ENCODE measurements at places on chromosomes 6 and 20. TPM values are rescaled to one million over a fixed set of nuclear protein-coding genes. Genes with fewer than 3 reads are reported as not detected.

The OPN5 gene
- total RNA-seq: not detected

The GTSF1L gene
- not detected for total RNA-seq

The MAS1 gene
- total RNA-seq: not detected

The PGC gene
- not detected for total RNA-seq

The PLA2G7 gene
- total RNA-seq: not detected

DNA sequence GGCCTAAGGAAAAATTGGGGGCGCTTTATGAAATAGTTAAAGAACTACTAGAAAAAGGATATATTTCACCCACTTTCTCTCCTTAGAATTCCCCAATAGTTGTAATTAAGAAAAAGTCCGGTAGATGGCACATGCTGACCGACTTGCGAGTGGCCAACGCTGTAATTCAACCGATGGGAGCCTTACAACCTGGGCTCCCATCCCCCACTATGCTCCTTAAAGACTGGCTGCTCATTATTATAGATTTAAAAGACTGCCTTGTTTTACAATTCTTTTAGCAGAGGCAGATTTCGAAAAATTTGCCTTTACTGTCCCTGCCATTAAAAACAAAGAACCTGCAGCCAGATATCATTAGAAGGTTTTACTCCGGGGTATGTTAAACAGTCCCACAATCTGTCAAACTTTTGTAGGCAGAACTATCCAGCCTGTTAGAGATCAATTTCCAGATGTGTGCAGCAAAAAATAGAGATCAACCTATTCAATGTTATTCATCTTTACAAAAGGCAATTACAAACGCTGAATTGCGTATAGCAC lies 58.5 kb upstream of the PRSS16 start:
- H3K4me1 ChIP-seq: peaks cover 14% of the 10 kb centered on the region
- H3K4me3 ChIP-seq: peak overlapping the region; percentile 76
- no peaks in the 10 kb centered on the region for H3K36me3 ChIP-seq
- peaks cover under 1% of the 10 kb centered on the region for H3K27me3 ChIP-seq
- peak overlapping the region; percentile 88 for H3K27ac ChIP-seq
- DNase-seq: no peak

DNA sequence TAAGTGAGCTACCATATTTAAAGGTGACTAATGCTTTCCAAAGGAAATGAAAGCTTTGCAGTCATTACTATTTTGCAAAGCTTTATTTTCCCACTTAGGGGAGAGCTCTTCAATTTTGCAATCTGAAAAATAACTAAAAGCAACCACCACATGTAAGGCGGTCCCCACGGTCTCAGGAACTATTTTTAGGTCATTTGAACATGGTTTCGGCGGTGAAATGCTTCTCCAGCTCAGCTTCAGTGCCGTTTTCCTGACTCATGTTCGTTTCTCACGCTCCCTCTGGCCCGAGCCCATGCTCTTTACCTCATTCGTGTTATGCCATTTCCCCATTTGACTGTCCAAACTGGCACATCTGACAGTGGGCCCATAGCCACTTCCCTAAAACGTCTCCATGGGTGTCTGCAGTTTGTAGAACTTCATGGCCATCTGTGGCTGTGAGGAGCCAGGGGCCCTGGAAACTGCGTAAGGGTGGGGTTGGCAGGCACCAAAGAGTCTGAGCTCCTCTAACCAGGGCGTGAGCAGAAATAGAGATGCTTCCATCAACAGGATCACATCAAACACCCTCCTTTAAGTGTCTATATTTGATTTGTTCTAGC lies 46.5 kb downstream of the ADTRP start:
- no peak overlapping the region for H3K4me3 ChIP-seq
- DNase-seq: peak; percentile 15
- no peaks in the 10 kb centered on the region for H3K4me1 ChIP-seq
- H3K27me3 ChIP-seq: no peaks in the 10 kb centered on the region

DNA sequence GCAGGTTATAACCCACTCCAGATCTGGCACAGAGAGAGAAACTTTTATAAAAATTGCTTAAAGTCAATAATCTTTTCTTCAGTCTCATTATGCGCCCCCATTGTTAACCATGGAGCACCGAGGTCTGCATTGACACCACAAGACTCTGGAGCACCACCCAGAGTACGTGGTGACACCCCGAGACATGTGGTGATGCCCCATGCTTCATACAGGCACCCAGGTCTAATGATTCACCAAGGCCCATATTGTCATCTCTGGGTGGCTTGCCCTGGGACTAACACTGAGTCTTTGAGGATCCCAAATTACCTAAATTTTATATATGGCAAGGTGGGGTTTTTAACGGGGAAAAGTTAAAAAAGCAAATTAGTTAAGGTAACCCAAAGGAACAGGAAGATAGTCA lies 31.1 kb downstream of the CD109 start:
- peaks cover 27% of the 10 kb centered on the region for H3K36me3 ChIP-seq
- H3K4me1 ChIP-seq: no peaks in the 10 kb centered on the region
- H3K27ac ChIP-seq: no peak overlapping the region
- no peak for DNase-seq
- H3K27me3 ChIP-seq: no peaks in the 10 kb centered on the region

DNA sequence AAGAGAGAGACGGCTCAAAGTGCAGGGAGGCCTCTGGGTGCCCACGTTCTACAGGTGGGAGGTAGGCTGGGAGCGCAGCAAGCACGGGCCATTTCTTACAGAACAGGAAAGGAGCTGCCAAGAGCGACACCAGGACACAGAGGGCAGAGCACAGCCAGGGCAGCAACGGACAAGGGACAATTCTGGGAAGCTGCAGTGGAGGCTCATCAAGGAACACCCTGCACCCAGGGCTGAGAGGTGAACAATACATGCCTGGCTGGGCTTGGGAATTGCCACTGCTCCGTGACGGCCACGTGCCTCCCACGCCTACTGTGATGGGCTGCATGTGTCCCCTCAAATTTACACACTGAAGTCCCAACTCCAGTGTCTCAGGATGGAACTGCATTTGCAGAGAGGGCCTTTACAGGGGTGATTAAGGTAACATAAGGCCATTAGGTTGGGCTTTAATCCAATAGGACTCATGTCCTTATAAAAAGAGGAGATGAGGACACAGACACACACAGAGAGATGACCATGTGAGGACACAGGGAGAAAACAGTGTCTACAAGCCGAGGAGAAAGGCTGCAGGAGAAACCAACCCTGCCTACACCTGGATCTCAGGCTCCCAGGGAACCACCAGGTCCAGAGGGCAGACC lies 13.6 kb downstream of the SERPINB6 start:
- H3K4me3 ChIP-seq: no peak overlapping the region
- H3K27me3 ChIP-seq: no peaks in the 10 kb centered on the region
- peak overlapping the region; percentile 57 for H3K27ac ChIP-seq
- no peak for DNase-seq

DNA sequence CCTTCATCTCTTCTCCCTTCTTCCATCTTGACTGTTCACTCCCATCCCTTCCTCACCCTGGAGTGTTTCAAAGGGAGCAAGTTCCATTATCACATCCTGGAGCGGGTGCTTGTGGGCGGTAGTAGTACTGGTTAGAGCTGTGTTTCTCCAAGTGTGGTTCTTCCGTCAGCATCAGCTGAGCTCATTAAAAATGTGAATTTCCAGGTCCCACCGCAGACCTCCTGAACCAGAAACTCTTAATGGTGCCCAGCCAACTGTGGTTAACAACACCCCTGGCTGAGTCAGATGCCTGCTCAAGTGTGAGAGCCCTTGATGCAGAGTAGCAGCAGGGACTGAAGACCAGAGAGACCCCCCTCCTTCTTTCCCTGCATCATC lies 24.4 kb downstream of the ANGPT4 start:
- H3K4me3 ChIP-seq: no peak overlapping the region
- no peaks in the 10 kb centered on the region for H3K36me3 ChIP-seq
- no peak overlapping the region for H3K27ac ChIP-seq
- DNase-seq: no peak
- H3K4me1 ChIP-seq: peaks cover 16% of the 10 kb centered on the region

DNA sequence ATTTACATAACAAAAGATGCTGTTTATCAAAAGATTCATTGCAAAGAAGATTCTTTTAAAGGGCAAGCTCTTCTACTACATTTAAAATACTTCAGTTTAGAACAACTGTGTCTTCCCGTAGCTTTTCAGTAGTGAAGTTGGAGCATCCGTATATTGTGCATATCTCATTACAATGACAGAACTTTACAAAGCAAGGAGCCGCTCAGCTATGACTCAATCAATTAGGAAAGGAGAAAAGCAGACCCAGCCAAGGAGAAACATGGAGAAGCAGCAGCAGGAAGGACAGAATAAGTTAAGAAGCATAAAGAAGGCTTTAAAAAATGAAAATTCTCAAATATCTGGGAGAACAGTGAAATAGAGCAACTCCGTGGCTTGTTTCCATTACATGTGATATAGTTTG lies 132.6 kb upstream of the SMLR1 start:
- no peak overlapping the region for H3K4me3 ChIP-seq
- no peak overlapping the region for H3K27ac ChIP-seq
- H3K4me1 ChIP-seq: peaks cover 4% of the 10 kb centered on the region
- no peaks in the 10 kb centered on the region for H3K36me3 ChIP-seq

DNA sequence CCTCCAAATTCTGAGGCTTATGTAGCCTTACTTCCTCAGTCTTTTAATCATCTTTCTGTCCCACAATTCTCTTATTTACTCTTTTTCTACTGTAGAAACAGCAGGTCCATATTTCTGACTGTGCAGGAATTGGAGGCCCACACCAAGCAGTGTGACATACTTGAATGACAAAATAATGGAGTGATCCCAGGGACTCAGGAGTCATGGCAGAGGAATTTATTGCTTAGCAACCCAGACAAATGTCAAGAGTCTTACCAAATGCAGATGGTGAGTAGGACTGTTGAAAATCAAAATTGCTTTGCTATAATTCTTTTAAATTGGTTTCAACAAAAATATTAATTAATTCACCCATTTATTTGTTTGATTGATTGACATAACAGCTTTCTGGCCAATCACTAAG lies 59.9 kb downstream of the HTR1B start:
- no peak for DNase-seq
- H3K27ac ChIP-seq: no peak overlapping the region
- H3K27me3 ChIP-seq: no peaks in the 10 kb centered on the region
- H3K4me1 ChIP-seq: no peaks in the 10 kb centered on the region
- no peaks in the 10 kb centered on the region for H3K36me3 ChIP-seq

DNA sequence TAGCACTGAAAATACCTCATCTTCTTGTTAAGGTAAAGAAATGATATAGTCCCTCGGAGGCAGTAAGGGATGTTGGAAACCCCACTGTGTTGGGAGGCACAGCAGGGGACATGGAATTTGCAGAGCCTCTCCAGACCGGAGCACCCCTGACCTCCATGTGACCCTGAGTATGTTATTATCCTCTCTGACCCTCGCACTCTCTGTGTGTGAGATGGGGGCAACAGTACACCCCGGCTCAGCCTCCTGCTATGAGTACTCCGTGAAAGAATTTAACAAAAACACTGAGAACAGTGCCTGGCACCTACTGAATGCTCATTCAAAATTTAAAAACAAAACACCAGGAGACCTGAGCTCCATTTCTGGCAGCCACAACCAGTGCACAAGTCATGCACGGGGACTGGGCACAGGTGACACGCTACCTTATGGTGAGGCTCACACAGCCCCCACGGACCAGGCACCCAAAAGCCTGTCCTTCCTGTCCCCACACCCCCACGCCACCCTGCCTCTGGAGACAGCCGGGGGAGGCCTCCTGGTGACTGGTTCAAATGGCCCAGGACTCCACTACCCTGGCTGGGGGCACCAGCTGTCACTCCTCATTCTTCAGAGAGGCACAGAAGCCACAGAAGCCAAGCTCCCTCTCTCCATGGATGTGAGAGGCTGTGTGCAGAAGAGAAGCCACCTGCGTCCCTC lies 6.1 kb downstream of the NINL start:
- no peaks in the 10 kb centered on the region for H3K27me3 ChIP-seq
- H3K4me1 ChIP-seq: no peaks in the 10 kb centered on the region
- H3K27ac ChIP-seq: no peak overlapping the region
- no peak for DNase-seq

DNA sequence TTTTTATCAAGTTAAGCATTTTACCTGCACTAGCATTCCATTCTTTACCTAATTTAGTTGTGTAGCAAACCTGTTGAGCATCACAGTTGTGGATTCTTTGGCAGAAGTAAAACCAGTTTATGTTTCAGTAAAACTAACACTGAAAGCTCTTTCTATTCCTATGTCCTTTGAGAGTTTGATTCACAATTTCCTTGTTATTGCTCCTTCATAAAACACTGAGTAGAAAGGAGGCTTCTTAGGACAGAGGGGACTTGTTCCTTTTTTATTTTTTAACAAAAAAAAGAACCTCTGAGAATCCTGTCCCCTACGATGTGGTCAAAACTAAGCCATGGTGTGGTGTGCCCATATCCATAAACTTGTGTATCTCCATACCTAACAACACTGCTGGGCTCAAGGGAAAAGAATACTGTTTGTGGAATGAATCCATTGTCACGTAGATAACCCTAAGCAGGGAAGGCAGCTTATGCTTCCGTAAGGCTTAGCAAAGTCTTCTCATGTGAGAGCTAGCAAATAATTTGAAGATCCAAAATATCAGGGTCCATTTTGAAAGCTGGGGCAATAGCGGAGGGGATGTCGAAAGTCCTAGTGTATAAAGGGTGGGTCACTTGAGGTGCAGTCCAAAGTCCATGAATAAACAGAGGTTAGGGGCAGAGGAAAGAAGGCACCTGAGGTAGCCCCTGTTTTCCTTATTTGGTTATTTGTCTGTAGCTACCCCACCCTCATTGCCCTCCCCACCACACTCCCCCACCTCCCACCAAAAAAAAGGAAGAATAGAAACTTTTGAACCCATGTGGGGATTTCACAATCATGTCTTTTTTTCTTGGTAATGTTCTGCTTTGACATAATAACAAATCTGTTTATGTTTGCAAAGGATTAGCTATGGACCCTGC lies 71.0 kb downstream of the PLAGL1 start:
- DNase-seq: no peak
- H3K36me3 ChIP-seq: no peaks in the 10 kb centered on the region
- H3K27ac ChIP-seq: no peak overlapping the region
- H3K27me3 ChIP-seq: no peaks in the 10 kb centered on the region

- DNase-seq: no peak
- no peaks in the 10 kb centered on the region for H3K27me3 ChIP-seq
- no peaks in the 10 kb centered on the region for H3K4me1 ChIP-seq
- no peak overlapping the region for H3K27ac ChIP-seq
- no peaks in the 10 kb centered on the region for H3K36me3 ChIP-seq
Measured at GRCh38 chr6:165422192-165422591, 112.8 kb upstream of the C6orf118 start.

GRCh38 chr6:118700531-118700930 lies 49.1 kb upstream of the CEP85L start:
- no peaks in the 10 kb centered on the region for H3K27me3 ChIP-seq
- peaks cover 7% of the 10 kb centered on the region for H3K4me1 ChIP-seq
- H3K36me3 ChIP-seq: no peaks in the 10 kb centered on the region
- no peak overlapping the region for H3K27ac ChIP-seq
- no peak overlapping the region for H3K4me3 ChIP-seq

GRCh38 chr6:45586216-45587171 lies 208.8 kb upstream of the SUPT3H start:
- no peak overlapping the region for H3K27ac ChIP-seq
- H3K4me3 ChIP-seq: no peak overlapping the region
- no peaks in the 10 kb centered on the region for H3K36me3 ChIP-seq
- peaks cover 18% of the 10 kb centered on the region for H3K4me1 ChIP-seq
